ENCODE measurements at places on chromosomes 13 and 19.

DNA sequence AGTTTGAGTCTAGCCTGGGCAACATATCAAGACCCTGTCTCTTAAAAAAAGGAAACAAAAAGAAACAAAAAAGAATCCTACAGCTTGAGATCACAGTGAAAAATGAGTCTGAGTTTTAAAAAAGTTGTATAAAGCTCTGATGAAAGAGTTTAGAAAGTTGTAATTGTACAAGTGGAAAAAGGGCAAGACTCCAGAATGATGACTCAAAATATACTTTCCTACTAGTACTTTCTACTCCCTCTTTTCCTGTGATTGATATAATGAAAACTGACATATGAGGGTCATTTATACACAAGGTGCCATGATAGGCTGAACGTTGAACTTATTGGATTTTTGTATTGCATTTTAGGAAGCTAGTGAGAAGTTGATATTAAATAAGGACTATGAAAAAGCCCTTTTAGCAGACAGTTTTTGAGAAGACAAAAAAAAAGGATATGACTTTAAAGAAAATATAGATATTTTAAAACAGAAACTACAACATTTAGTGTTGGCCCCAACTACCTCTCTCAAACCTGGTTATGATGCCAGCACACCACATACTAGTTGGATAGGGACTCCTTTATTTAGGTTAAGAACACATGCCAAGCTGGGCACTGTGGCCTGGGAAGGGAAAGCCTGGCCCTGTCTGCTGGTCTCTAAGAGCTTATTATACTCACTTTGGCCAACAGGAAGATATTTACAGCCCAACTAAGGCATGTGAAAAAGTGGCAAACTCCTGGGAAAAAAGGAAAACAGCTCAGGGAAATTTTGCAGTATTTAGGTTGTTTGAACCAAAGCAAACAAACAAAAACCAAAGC lies 116.6 kb downstream of the KL start:
- DNase-seq, result no peak

GRCh38 chr19:34712395-34713261 lies 21.4 kb upstream of the ZNF181 start:
- DNase-seq, result no peak

- DNase-seq, result no peak
These were observed 25.8 kb upstream of the SLC7A9 start for GRCh38 chr19:32895384-32895783.

DNA sequence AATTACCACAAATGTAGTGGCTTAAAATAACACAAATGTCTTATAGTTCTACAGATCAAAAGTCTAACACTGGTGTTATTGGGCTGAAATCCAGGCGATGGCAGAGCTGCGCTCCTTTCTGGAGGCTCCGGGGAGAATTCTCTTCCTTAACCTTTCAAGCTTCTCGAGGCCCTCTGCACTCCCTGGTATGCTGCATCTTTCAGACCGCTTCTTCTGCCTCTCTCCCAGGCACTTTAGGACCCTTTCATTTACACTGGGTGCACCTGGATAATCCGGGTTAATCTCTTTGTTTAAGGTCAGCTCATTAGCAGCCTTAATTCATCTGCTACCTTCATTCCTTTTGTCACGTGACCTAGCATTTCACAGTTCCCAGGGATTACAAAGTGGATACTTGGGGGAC lies 211.3 kb upstream of the RFC3 start:
- DNase-seq, result no peak

DNA sequence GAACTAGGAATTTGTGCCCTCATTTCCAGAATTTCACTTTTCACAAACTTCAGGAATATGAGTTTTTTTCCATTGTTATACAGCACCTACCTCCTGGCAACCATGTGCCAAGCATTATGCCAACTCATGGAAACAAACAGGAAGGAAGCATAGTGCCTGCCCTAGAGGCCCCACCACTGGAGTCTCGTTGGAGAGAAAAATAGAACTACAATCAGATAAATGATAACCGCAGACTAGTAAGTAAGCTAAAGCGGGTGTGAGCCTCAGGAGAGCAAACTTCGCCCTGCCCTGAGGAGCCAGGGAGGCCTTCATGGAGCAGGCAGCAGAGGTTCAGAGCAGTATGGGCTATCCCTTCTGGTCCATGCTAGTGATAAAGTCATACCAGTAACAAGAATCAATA lies 75.9 kb downstream of the FRY start:
- no peak for DNase-seq

- DNase-seq, result no peak
These were observed 47.7 kb upstream of the USPL1 start for GRCh38 chr13:30569901-30570576.

- DNase-seq, result no peak
These were observed 213.7 kb downstream of the SLITRK5 start for GRCh38 chr13:87884884-87885283.

- no peak for DNase-seq
These were observed 25.0 kb upstream of the OXGR1 start for GRCh38 chr13:97019236-97019635.

DNA sequence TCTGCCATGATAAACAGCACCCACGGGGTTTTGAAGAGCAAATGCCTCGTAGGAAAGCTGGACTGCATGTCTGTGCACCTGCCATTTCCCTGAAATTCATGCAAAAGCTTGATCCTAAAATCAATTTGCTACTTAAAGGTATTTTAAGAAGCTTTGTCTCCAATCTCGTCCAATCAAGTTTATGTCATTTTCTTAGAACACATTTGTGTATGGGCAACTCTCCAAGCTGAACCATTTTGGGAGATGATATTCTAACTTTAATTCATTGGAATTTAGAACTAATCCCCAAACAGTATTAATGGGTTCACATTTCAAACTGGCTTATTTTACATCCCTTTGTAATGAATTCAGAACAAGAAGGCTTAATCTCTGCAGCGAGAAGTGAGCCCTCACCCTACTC lies 822 bp downstream of the ADPRHL1 start:
- DNase-seq, result no peak

GRCh38 chr13:87498681-87499080 lies 172.5 kb upstream of the SLITRK5 start:
- no peak for DNase-seq

DNA sequence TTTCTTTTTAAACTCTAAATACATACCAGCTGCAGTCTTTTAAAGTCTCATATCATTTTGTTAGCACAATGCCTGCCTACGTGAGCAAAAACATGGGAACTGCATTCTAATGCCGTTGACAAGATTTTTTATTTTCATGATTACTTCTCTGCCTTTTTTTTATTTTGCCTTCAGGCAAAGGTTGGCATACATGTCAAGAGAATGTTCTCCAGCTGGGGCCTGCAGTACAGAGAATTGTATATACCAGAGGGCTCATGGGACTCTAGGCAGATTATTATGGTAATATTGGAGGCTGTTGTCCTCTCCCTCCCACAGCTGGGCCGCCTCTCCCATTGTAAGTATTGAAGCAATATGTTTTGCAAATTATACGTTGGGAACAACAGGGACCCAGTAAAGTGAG lies 53.9 kb upstream of the OBI1 start:
- DNase-seq, result no peak

DNA sequence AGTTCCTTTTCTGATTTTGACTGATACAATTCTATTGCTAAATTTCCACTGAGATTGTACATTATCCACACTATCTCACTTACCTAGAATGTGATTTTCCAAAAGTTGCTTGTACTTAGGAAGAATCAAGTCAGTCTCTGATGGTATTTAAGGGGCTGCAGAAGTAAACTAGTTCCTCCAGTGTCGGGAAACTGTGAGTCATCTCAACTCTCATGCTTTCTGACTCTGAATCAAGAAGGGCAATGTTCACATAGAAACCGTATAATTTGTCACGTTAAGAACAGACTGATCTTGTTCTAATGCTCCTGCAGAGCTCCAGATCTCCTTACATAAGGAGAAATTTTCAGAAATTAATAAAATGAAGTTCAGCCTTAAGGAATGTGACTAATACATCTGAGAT lies 369.3 kb downstream of the KLF5 start:
- DNase-seq, result no peak

GRCh38 chr19:13146763-13147563 lies 3.2 kb downstream of the STX10 start:
- DNase-seq, result no peak

- DNase-seq, result no peak
These were observed 2.0 kb upstream of the KCNN4 start for GRCh38 chr19:43782689-43783231.

DNA sequence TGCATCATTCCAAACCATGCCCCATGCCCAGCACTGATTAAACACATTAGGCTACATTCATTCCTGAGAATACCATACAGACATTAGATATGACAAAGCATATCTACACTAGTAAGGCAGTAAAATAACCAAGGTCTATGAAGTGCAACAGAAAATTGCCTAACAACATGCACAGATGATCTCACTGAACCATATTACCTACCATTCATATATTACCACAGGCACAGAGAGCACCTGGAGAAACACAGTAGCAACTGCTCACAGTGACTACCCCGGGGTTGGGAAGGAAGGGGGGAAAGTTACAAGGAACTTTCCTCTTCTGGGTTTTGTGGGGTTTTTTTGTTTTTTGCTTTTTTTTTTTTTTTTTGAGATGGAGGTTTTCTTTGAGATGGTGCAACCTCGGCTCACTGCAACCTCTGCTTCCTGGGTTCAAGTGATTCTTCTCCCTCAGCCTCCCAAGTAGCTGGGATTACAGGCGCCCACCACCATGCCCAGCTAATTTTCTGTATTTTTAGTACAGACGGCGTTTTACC lies 669.6 kb downstream of the UQCRFS1 start:
- DNase-seq, result no peak

- no peak for DNase-seq
These were observed 779.5 kb downstream of the GPC5 start for GRCh38 chr13:92177966-92178365.

- no peak for DNase-seq
These were observed 4.1 kb downstream of the IGFL4 start for GRCh38 chr19:46036744-46037128.

DNA sequence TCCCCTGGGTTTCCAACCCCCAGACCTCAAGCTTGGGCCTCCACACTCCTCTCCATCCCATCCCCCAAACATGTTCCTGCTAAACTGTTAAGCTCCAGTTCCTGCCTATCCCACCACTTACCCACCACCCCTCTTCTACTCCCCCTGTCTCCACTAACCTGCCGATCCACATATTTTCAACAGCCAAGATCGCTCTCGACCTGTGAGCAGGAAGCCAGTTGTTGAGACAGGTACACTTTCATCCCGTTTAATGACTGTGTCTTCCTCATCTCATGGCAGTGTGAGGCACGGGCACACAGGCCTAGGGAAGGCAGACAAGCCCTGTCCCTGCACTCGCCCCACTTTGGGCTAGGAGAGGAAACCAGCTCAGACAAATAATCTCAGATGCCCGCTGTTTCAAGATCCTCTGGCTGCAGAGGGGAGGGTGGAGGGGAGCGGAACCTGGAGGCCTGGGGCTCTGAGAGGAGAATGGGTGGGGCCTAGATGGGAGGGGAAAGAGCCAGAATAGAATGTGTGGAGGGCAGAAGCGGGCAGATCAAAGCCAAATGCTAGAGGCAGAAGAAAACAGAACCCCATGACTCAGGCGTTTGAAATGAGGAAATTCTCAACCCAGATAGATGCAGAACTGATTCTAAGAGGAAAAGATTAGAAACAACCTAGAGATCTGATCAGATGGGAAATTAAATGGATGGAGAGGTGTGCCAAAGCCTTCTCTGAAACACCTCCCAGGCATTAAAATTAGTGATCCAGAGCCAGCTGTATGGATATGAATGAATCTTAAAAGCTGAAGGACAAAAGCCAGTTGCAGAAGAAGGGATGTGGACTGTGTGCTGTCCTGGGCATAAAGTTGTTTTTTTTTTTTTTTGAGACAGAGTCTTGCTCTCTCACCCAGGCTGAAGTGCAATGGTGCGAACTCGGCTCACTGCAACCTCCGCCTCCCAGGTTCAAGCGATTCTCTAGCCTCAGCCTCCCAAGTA lies 16.9 kb upstream of the CYP2S1 start:
- no peak for DNase-seq

- no peak for DNase-seq
These were observed 2.4 kb upstream of the CYP2A13 start for GRCh38 chr19:41085748-41086415.
